ENCODE measurements at places on chromosomes 3 and 15.

DNA sequence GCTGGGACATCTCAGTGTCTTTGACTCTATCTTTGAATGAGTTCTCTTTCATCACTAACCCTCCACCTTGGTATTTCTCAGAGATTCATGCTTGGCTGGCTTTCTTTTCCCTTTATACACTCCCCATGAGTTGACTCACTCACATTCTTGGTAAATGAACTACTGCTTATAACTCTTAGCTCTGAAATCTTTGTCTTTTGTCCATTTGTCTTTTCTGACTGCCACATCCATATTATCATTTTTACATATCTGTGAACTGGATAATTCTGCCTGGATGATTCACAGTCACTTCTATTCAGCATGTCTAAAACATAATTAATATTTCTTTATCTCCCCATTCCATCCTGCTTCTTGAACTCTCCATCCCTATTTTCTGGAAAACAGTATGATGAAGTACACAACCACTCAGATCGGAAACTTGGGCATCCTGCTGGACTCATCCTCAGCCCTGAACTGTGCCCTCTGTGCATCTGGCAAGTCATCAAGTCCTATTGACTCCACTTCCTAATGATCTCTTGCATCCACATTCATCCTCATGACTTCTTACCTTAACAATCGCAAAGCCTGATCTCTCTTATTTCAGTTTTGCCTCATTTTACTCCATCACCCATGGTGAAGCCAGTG lies 66.9 kb downstream of the KCNAB1 start:
- no peak for DNase-seq

- no peak for DNase-seq
These were observed 301.8 kb upstream of the SEMA6D start for GRCh38 chr15:47415539-47415971.

DNA sequence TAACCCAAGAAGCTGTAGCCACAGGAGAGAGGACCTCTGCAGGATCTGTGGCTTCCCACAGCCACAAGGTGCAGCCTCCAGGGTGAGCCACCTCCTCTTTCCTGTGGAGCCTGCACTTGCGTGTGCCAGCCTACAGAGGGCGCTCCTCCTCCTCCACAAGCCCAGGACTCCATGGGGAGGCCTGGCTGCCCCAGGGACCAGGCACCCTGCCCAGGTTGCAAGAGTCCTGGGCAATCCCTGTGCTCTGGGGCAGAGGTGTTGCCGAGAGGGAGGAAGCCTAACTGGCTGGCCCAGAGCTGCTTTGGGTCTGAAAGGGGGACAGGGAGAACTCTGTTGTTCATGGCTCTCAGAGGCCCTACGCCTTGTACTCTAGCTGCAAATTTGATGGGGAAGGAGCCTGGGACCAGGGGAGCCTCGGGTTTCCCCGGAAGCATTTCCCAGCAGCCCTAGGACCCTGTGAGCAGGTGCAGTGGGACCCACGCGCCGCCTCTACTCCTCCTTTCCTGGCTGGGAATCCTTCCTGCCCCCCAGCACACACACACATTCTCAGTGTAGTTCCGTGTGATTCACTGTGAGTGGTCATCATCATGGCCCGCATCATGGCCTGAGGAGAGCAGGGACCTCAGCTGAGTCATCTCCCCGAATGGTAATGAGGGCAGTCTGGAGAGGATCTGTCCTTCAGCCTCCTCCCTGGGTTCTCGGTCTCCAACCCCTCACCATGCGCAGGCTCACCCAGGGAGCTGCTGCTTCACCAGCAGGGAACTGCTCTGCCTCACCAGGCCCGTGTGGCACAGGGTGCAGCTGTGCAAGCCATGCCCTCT lies 24.3 kb downstream of the TBC1D21 start:
- DNase-seq = no peak

DNA sequence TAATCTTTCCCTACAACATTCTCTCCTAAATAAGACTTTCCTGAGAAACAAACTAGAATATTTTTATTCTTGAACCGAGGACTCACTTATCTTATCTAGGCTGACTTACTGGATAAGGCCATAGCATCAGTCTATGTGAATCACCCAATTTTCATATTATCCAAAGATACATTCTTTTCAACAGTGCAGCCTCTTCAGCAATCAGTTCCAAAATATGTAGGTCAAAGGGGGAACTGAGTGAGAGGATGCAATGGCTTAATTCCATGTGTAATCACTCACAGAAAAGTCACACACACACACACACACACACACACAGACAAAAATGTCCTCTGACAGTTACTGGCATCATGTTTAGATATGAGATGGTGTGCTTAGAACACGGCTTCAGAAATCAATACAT lies 31.5 kb upstream of the MECOM start:
- no peak for DNase-seq

DNA sequence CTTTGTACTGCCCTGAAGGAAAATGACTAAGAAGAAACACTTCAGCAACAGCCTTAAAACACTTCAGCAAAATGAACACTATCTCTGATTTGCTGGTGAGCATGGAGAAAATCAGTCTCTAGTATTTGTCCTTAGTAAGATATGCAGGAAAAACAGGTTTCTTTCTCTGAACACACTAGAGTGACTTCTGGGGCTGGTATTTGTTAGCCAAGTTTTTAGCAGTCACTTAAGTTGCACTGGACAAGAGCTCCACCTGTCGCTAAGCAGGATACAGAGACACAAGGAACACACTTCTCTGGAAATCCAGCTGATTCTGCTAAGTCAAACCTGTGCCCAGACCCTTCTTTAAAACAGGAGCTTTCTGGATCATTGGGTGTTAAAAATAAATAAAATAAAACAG lies 65.3 kb downstream of the CHAC1 start:
- DNase-seq = no peak

GRCh38 chr15:91135201-91136130 lies 35.4 kb downstream of the SV2B start:
- no peak for DNase-seq

Data from urinary bladder (tissue), 4 donors.